Thyroid gland (tissue), 4 donors: ENCODE measurements at places on chromosomes 6 and 20.

- peaks cover 64% of the 10 kb centered on the region for H3K36me3 ChIP-seq
- H3K4me1 ChIP-seq, result no peaks in the 10 kb centered on the region
- H3K27ac ChIP-seq, result no peak overlapping the region
- H3K4me3 ChIP-seq, result no peak overlapping the region
- H3K27me3 ChIP-seq, result no peaks in the 10 kb centered on the region
These were observed 7.9 kb downstream of the AARS2 start for GRCh38 chr6:44305200-44305725.

DNA sequence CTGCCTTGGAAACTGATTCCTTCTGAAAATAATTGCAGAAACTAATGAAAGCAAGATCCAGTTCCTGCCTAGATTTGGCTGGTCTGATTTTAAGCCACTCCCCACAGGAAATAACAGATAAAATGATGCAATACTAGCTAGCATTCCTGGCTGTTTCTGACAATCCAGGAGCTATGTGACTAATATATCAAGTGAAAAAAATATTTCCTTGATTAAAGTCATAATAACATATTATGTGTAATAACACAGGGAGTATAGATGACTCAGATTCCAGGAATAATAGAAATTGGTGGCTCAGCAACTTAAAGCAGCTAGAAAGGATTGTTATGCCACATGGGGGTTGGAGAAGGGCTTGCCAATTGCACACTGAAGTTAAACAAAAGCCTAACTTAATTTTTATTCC lies 182.7 kb upstream of the SALL4 start:
- H3K4me1 ChIP-seq, result no peaks in the 10 kb centered on the region
- no peaks in the 10 kb centered on the region for H3K36me3 ChIP-seq
- no peak overlapping the region for H3K27ac ChIP-seq
- H3K4me3 ChIP-seq, result no peak overlapping the region

DNA sequence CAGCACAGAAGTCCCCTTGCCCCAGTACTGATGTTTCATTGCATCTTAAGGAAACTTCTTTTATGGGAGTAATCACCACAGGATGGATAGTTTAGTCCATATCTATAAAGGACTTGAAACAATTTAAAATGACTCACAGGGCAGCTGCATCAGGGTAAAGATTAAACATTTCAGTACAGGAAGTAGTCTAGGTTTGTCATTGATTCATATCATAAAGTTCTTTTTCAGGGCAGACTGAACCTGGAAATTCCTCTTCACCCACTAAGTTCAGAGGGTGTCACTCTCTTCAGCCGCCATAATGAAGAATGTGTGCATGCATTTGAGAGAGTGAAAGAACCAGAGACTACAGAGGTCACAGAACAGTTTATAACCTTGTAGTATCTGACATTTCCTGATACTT lies 296.3 kb upstream of the JAG1 start:
- no peak overlapping the region for H3K4me3 ChIP-seq
- no peak overlapping the region for H3K27ac ChIP-seq
- H3K36me3 ChIP-seq, result no peaks in the 10 kb centered on the region
- H3K4me1 ChIP-seq, result no peaks in the 10 kb centered on the region
- H3K27me3 ChIP-seq, result no peaks in the 10 kb centered on the region

DNA sequence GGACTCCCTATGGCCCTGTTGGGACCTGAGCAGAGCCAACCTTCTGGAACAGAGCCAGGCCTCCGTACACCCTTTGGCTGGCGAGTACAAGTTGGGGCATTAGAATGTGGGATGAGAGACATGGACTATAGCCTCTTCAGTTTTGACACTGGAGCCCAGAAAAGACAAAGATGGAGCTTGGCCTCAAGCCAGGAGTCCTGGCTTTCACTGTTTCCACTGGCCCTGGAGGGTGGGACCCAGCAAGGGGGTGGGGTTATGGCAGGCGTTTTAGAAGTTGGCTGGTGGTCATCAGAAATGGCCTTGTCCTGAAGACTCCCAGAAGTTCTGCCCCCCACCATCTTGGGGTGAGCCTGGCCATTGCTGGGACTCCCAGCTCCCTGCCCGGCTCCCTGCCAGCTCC lies 21.8 kb downstream of the ITPR3 start:
- H3K27ac ChIP-seq, result no peak overlapping the region
- no peak overlapping the region for H3K4me3 ChIP-seq
- no peaks in the 10 kb centered on the region for H3K4me1 ChIP-seq
- DNase-seq, result no peak
- H3K36me3 ChIP-seq, result peaks cover 6% of the 10 kb centered on the region
